ENCODE measurements at places on chromosomes 12 and 14.

DNA sequence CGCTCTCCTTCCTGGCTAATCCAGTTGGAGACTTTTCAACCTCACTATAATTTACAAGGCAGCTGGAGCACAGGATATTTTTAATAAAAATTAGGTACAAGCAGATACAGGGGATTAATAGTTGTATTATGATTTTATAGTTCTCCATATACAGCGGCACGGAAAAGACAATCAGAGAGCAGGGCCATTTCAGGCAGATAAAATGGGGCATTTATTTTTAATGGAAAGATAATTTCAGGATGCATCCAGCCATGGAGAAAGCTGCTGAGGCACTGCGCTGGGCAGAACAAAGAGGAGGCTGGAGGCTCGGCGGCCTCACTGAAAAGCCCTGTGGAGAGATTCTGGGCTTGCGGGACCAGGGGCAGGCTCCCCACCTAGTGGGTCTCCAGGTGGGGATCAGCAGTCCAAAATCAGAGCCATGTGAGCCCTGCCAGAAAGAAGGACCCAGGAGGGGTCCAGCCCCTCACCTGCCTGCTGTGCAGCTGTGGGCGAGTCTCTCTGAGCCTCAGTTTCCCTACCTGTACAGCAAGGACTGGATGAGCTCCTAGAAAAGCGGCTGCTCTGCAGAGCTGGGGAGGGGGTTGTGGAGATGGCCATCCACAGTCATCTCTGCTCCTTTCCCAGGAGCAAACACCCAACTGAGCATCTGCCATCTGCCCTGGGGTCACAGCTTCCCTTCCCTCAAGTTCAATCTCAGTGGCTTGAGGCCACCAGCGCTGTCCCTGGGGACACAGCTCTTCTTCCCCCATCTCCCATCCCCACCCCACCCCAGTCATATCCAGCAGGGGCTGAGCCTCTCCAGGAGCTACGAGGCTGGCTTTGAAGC, 23.9 kb upstream of the C14orf180 start:
- no peak for DNase-seq

GRCh38 chr14:40447017-40447416, 1014.8 kb upstream of the FBXO33 start:
- no peak for DNase-seq

- DNase-seq, result no peak
Observed at GRCh38 chr12:109460538-109460937, 16.6 kb downstream of the KCTD10 start.

GRCh38 chr12:55937981-55938380, 7.0 kb downstream of the DGKA start:
- no peak for DNase-seq

DNA sequence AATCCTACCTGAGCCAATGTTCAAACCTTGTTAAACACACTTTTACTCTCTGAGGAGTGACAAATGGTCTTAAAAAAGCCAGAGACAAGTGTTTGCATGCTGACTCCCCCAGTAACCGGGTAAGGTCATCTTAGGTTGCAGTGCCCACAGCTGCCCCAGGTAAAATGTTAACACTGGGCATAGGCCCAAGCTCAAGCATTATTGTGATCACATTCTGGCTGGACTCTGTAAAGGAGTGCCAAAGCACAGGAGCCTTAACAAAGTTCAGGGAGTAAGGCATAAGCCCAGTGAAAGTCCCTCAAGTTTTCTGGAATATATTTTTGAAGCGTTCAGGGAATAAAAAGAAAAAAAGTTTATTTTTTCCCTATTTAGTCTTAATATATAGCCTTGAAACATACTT, 8.6 kb downstream of the EDDM3A start:
- DNase-seq, result no peak

- DNase-seq, result no peak
Observed at GRCh38 chr12:109693160-109693559, 20.5 kb upstream of the FAM222A start.

- DNase-seq, result peak; percentile 29
Observed at GRCh38 chr12:121391619-121392324, 8.1 kb upstream of the RNF34 start.

DNA sequence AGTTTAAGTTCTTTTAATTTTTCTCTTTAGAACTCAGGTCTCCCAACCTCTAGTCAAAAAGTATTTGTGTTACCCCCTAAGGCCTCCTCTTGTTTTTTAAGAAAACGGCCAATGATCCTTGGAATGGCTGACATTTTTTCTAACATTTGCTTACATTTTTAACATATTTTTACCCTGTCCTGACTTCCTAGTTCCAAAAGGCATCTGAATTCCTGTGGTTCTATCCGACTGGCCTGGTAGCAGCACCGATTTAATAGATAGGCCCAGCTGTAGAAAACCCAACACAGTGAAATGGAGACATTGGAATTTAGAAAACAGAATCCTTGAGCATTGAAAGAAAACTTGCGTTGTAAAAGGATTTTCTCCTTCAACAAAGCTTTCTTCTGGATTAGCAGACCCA, 134.7 kb upstream of the GSC start:
- DNase-seq, result no peak

DNA sequence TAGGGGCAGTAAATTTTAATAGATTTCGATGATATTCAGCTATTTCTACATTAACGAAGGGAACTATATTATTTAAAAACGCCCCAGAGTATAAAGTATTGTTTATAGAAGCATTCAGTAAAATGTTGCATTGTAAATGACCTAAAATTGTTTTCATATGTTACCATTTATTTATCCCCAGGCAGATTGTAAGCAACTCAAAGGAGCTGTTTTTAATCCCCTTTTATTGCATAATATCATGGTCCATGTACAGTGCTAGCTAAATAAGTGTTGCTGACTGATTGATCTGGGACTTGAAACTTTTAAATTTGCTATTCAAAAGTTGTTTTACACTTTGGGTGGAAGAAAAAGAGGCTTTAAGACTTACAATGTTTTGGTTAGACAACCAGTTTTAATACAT, 199.0 kb upstream of the SLC38A2 start:
- no peak for DNase-seq

- DNase-seq, result no peak
Observed at GRCh38 chr12:44627387-44628166, 248.5 kb downstream of the NELL2 start.

DNA sequence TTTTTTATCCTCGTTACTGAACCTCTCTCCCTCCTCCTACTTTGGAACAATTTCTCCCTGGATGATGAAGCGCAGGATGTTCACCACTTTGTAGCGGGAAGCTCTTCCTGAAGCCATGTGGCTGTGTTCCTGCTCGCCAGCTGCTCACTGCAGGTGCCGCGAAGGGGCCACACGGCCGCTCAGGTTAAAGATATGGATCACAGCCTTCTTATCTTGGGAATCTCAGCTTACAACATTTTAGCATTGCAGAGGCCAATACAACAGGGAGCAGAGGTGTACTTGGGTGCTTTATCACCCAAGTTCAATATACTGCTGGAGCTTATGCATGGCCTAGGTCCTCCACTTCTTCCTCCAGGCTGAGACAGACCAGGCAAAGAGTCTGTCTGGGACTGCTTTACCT, 201.2 kb upstream of the G2E3 start:
- DNase-seq, result no peak

DNA sequence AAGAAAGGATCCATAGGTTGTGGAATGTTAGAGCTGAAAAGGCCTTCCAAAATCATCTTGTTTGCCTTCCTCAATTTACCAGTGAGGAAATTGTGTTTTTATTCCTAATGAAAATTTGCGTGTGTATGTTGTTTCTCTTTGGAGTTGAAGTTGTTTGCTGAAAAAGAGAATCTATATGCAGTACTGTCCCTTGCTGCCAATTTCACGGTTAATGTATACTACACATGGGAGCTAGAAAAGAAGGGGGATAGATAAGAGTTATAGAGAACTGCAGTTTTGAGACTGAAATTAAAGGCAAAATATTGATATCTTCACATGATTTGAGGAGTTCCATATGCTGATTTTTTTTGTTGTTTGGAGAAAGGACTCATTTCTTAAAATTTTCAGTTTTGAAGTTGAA, 62.0 kb upstream of the LRTM2 start:
- DNase-seq, result no peak

DNA sequence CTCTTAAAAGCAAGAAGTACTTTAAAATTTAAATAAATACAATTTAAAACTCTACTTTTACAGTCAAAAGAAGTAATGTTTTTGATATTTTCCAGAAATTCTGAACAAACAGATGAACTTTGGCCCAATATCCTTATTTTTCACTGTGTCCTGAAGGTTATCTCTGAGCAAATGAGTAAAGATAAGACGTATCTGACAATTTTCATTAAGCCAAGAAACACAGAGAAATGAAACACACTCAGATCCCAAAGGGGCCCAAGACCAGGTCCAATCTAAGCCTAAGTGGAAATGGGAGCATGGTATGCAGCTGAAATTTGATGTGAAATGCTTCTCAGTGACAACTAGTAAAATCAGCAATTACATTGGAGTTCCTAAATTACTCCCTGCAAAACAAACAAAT, 105.6 kb upstream of the COCH start:
- DNase-seq, result no peak

- DNase-seq, result peak; percentile 53
Observed at GRCh38 chr14:92657457-92658142, 90.8 kb downstream of the LGMN start.

DNA sequence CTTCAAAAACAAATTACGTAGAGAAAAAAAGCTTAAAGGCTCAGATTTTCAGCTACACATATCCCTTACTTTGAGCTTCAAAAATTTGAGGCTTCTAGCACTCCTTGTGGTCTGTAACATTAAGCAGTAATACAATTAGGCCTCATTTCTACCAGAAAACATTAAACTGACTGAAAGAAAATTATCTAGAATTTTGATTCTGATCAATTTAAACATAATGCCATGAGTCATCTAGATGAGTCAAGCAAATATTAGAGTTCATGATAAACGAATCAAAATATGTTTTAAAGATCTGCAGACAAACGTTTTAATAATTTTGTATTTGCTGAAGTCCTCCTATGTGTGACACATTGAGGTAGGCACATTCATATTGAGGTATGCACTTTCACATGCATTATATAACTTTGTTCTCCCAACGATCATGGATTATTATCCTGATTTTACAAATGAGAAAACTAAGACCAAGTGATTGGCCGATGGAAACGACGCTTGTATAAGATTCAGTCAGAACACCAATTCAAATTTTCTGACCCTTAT, 4.3 kb downstream of the OSBPL8 start:
- no peak for DNase-seq

GRCh38 chr12:94590428-94590827, 59.9 kb downstream of the TMCC3 start:
- DNase-seq, result no peak

DNA sequence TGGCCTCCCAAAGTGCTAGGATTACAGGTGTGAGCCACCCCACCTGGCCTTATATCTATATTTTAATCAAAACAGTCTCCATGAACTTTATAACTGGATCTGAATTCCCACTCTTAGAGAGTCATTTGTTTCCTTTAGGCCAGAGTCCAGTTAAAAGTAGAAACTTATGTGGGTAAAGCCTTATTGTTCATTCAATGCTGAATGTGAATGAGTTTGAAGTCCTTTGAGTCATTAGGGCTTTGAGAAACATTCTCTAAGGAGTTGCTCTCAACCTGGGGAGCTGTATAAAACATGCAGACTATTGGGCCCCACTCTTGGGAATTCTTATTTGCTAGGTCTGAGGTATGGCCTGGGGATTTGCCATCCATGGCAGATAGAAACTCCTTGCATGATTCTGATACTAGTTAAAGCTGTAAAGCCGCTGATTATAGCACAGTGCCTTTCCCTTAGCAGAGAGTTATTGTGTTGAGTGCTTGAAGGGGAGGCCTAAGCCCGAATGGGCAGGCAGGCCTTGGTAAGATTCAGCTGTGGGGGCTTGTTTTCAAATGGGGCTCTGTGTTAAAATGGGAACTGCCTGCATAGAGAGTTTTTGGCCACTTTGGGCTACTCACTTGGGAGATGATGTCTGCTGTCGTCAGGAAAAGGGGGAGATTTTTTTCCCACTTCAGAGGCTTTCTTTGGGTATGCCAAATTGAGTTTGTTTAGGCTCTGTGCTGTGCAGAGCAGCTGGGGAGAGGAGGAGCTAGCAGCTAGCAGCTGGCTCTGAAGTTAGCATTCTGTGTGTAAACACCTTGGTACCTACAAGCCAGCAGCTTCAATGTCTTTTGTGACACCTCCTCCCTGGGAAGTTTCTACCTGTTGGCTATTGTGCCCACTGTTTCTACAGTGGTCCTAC, 117.5 kb downstream of the DACT1 start:
- no peak for DNase-seq

- DNase-seq, result no peak
Observed at GRCh38 chr12:131613678-131614077, 97.2 kb upstream of the SFSWAP start.

GRCh38 chr12:107200394-107200793, 107.0 kb upstream of the CRY1 start:
- no peak for DNase-seq

DNA sequence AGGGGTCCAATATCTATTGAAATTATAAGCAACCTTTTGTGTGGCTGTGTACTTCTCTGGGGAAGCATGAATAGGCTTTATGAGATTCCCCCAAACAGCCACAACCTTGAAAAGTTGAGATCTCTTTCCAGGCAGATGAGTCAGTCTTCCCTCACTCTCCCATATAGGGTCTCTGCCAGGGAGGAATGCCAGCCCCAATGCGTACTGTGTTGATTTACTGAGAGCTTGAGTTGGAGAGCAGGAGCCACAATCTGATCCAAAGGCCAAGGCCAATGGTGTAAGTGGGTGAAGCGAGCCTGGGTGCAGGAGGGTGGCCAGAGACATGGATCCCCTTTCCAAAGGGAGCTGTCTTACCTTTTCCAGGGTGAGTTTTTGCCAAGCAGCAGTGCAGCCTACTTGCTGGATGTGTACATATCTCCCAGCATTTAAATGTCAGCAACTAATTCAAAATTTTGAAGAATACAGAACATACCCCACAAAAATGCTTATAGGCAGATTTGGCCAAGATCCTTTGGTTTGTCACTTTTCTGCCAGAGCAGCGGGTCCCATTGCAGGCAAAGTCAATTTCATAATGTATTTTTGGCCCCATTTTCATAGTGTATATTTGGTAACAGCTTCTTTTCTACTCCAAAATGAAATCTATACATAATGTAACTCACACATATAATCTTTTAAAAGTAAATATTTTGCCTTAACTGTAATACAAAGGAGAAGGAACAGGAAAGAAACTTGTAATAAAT, 88.2 kb downstream of the TBC1D30 start:
- DNase-seq, result no peak

DNA sequence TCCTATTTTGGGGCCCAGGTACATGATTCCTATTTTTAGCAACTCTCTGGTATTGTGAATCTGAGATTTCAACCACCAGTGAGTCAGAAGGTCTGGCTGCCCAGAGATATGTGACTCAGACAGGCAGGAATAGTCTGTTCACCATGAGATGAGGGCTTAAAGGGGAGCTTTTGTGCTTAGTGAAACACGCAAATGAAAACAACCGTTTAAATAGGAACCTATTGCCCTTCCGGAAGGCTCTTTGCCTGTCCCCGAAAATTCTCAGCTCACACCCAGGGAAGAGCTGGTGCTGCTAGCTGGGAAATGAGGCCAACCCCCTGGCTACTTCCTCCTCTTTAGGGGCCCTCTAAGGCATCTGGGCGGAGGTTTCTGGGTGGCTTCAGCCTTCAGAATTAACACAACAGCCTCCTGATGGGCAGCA, 283.6 kb downstream of the CACNA1C start:
- peak; percentile 46 for DNase-seq

- peak; percentile 38 for DNase-seq
Observed at GRCh38 chr14:77120771-77121743, 20.5 kb downstream of the ZDHHC22 start.
